ENCODE measurements at places on chromosomes 3 and 15. TPM values are rescaled to one million over a fixed set of nuclear protein-coding genes. Genes with fewer than 3 reads are reported as not detected.

Gene GOLGA6D
- 0.33 TPM for polyA plus RNA-seq

Gene FOXL2NB
- polyA plus RNA-seq, result 0.05 TPM

DNA sequence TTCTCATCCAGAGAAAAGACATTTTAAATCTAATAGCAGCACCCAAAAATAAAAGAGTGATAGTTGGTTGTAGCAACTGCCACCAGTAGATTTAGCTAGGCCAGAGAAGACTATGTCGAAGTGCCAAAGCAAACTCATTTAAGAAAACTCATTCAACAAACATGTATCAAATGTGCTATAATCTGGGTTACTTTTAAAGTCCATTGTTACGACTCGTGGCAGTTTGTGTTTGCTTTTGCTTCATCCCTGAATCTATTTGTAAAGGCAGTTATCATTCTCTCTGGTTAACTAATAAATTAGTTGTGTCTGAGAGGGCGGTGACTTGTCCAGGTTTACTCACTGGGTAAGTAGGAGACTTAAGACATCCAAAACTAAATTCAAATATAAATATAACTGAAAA, 159.4 kb downstream of the ZIC4 start:
- no peak for DNase-seq

- no peak for DNase-seq
These were observed 14.8 kb upstream of the ZBTB20 start for GRCh38 chr3:115161866-115162265.

DNA sequence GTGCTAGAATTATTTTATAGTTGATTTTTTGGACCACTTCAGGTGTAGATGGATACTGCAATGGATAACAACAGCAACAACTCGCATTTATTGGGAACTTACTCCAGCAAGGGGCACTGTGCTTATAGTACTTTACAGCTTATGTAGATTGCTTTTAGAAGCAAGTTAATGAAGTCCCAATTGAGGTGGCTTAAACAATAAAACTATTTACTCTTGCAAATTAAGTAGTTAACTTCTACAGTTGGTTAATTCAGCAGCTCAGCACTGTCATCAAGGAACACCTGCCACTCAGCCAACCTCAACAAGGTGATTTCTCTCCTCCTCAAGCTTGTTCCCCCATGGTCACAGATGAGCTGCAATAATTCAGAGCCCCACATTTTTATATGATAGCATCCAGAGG, 124.1 kb downstream of the RASA2 start:
- no peak for DNase-seq
